ENCODE measurements at places on chromosomes 2 and 18. TPM values are rescaled to one million over a fixed set of nuclear protein-coding genes. Genes with fewer than 3 reads are reported as not detected.

The CTLA4 gene
- total RNA-seq: 0.11 TPM

The CNOT9 gene
- total RNA-seq: 43.8 TPM

The AQP12B gene
- total RNA-seq: not detected

The LINC00305 gene
- total RNA-seq: not detected

The IL18RAP gene
- total RNA-seq: 0.79 TPM

DNA sequence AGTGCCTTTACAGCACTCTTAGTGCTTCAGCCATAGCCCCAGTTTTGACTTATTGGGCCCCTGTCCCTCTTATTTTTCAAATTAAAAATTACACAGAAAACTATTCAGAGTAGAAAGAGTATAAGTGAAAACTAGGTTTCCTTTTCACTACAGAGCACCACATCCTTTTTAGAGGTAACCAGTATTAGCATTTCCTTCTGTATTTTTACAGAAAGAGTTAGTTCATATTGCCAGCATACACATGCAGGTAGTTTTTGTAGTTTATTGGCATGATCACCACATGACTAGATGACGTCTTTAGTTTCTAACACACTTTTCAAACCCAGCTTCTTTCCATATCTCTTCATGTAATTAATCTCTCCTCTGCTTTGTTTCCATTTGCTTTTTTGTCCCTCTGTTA is 66.4 kb downstream of the UBE2E3 start:
- no peak for DNase-seq

GRCh38 chr2:30300456-30301221 is 69.3 kb downstream of the LBH start:
- DNase-seq: no peak

GRCh38 chr2:205405194-205405593 is 277.1 kb upstream of the NRP2 start:
- no peak for DNase-seq

GRCh38 chr2:41111836-41112627 is 660.1 kb upstream of the SLC8A1 start:
- DNase-seq: peak; percentile 14

- DNase-seq: no peak
Measured at GRCh38 chr2:16584824-16585540, 80.7 kb downstream of the CYRIA start.

DNA sequence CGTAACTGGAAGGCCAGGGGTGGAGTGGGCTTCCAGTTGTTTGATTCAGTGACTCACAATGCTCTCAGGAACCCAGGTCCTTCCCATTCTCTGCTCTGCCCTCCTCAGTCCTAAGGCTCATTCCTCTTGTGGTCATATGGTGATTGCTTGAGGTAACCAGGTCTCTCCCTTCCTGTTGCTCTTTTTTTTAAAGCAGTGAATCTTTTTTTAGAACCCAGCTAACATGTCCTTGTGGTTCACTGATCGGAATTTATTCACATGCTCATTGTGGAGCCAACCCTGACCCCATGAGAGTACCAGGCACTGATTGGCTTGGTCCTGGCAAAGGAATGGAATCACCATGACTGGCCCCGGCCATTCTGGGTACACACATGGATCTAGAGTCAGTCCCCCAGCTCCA is 7.4 kb downstream of the THNSL2 start:
- DNase-seq: no peak

DNA sequence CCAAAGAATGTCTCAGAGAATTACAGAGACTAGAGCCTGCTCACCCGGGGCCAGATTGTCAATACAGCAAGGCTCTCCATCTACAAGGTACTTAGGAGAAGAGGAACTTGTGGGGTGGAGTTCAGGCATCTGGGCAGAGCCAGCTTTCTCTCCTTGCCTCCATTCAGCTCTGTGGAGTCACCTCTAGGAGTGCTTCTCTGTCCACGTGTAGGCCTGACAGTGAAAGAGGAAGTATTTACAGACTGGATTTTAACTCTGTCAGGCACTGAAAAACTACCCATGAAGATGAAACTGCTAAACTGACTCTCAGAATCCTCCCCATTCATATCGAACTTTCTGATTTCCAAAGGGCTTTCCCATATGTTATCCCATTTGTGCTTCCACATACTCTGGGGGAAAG is 315.6 kb downstream of the SETBP1 start:
- DNase-seq: no peak

- DNase-seq: no peak
Measured at GRCh38 chr2:68342470-68342869, 22.6 kb upstream of the PLEK start.

DNA sequence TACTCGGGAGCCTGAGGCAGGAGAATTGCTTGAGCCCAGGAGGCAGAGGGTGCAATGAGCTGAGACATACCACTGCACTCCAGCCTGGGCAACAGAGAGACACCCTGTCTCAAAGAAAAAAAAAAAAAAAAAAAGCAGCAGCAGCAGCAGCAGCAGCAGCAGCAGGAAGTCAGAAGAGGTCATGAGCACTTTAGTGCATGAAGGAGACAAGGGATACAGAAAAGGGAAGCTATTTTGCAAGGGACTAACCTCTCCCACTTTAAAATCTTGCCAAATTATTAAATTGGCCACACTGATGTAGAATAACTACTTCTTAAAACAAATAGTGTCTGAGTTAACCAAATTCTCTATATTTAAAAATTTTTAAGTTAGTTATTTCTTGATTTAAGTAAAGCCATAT is 113.4 kb upstream of the PDE1A start:
- no peak for DNase-seq

GRCh38 chr2:33208400-33208799 is 261.6 kb downstream of the LTBP1 start:
- no peak for DNase-seq

GRCh38 chr18:28494151-28494550 is 317.2 kb upstream of the CDH2 start:
- DNase-seq: no peak

Measured in urinary bladder (tissue), 4 donors.